ENCODE measurements at places on chromosomes 2 and 18.

- DNase-seq: no peak
Observed at GRCh38 chr18:55141318-55141717, 182.1 kb upstream of the CCDC68 start.

DNA sequence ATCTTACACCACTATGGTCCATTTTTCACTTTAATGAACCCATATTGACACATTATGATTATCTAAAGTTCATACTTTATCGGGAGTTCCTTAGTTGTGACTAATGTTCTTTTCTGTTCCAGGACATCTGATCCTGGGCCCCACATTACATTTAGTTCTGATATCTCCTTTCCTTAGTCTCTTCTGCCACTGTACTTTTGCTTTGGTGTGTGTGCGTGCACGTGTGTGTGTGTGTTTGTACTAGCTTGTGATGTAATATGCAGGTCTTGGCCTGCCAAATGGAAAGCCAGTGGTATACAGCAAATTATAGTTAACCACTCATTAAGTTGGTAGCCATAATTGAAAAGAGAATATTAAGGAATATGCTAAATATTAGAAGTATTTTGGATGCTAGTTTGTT lies 88.0 kb downstream of the CDC42EP3 start:
- DNase-seq: no peak

DNA sequence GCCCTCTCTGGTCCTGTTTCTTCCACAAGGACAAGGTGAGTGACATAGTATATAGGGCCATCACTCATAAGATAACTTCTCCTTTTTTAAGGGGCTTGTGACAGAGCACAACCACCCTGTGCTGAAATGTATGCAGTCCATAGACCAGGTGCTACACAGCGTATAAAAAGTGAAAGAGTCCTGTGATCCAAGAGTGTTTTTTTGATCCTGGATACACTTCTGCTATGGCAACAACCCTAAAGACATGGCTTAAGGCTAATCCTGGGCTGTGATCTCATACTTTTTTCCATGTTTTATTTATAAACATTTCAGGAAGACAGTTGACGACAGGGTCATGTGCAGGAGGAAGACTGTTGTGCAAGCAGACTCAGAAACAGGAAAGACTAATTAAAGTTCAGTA lies 400.5 kb upstream of the TCF4 start:
- no peak for DNase-seq

DNA sequence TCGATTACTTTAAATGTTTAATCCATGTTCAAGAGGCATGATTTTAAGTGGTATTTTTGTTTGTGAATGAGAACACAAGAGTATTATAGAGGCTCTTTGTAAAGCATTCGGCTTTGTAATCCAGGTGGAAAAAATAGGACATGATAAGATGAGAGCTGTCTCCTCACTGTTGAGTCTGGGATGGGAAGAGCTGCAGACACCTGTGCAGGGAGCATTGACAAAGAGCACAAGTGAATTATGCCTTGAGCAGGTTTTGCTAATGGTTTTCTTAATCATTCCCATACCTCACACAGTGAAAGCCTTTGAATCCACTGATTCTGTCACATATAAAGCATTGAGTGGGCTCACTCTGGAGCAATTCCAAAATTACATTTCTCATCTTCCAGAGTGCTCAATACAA lies 9.6 kb downstream of the COL6A3 start:
- DNase-seq: no peak

Data from PC-9 (cell line).